Suppressor macrophage (primary cell): ENCODE measurements at places on chromosomes 2 and 18.

GRCh38 chr2:9655441-9656269, 24.9 kb upstream of the YWHAQ start:
- no peak for DNase-seq

DNA sequence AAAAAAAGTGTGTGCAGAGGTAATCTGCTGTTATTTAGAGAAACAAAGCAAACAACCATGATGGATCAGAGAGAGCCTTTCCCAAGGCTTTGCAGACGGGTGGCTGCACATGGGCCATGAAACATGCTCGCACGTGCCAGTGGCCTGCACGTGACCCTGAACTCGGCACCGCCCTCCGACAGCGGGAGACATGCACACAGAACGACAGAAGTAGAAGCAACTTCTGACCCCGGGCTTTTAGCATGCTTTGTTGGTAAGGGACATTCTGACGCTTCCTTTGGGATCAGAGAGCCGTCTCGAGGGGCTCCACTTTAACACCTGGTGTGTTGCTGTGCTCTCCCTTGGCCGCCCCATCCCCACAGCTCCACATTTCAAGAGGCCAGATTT, 112.5 kb downstream of the KCNF1 start:
- DNase-seq = no peak

DNA sequence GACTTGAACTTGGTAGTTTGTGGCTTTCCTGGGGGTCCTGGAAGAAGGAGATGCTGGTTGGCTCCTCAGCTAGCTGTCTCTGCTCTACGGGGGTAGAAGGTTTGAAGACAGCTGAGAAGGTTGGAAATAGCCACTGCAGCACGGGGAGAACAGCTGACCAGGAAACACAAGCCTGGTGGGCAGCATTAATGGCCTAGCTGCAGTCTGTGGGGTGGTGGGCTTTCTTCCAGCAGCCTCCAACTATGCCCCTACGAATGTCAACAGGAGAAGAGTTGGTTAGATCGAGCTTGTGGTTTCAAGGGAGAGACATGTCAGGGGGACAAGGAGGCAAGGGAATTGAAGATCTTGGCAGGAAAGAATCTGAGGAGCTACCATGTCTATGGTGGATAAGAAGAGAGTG, 38.9 kb downstream of the PMAIP1 start:
- no peak for DNase-seq

DNA sequence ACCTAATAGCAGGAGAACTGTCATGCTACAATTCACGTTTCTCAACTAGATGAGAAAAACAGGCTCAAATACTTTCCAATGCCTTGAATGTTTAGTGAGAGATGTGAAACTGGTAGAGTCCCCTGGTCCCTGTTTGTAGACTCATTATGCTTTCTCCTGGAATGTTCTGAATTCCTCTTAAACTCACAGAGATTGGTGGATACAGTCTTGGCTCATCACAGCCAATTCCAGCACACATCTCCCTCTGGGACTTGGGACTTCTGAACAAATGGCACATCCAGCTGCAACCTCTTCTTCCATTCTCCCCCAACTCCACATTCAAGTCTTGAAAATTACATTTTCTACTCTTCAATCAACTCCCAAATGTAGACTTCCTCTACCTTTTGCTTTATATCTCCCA, 58.4 kb upstream of the NT5C1B start:
- no peak for DNase-seq

DNA sequence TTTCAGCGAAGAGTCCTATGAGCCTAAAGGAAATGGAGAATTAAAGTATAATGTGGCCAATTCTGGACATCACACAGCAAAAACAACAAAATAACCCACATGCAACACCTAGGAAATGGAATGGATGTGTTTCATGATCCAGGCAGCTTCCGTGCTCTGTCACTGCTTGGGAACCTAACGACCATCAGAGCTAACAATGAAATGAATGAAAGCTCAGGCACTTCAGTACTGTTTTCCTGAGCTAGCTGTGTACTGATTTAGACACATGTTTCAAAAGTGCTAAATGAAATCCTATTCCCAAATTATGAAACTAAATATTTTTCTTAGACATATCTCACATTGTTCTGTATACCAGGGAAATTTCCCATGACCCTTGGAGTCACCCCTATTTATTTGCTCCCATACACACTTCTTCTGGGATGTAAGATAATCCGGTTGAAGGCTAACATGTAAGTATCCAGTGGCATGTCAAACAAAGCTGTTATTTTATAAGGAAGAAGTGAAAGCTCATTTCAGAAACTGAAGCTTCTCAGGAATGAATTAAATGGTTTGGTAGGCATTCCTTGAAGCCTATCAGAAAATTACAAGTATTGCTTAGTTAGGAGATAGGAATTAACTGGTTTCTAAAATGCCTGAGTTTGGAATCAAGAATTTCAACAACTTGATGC, 108.5 kb upstream of the RND3 start:
- no peak for DNase-seq
